ENCODE measurements at places on chromosomes 7 and 10. TPM values are rescaled to one million over a fixed set of nuclear protein-coding genes. Genes with fewer than 3 reads are reported as not detected.

DNA sequence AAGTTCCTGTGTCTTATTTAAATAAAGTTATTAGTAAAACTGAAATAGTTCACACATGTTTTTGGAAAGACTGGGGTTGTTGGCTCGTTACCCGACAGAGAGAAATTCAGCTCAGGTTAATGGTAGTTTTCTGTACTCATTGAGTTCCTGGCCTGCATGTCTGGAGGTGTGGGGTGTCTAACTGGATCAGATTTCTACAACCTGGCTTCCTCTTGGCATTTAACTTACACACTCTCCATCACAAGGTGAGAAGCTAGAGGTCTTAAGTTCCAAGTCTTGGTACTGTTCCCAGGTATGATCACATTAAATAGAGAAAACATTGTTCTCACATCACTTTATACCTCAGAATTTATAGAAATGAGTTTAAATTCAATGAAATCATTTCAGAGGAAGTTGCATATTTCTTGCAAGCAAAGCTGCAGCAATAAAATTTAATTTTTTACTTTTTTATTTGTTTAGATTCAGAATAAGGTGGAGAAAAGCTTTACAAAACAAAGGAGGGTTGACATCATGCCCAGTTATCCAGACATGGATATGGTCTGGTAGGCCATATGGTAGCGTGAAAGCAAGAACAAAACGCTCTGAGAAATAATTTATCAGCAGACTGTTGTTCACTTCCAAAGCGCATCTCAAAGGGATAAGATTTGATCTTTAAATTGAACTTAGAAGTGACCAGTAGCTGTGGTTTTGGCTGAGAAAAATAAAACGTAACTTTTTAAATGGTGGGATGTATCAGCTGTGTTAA, 120.6 kb downstream of the GLCCI1 start:
- DNase-seq, result no peak

DNA sequence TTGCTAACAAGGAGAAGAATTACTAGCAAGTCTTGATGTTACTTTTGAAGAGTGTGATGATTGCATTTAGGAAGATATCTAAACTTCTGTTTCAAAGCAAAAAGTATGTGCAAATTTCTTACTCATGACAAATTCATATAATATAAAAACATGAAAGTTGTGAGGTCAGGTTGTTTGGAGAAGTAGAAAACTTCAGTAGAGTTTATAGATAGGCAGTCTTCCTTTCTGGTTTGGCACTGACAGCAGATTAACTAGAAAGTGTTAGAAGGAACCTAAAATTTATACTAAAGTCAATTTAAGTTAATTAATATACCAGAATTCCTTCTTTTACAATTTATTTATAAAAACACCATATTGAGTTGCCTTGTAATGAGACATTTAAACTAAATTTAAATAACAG, 16.9 kb downstream of the PTEN start:
- DNase-seq, result no peak

GRCh38 chr10:127299956-127300689, 103.7 kb upstream of the INSYN2A start:
- DNase-seq, result no peak

DNA sequence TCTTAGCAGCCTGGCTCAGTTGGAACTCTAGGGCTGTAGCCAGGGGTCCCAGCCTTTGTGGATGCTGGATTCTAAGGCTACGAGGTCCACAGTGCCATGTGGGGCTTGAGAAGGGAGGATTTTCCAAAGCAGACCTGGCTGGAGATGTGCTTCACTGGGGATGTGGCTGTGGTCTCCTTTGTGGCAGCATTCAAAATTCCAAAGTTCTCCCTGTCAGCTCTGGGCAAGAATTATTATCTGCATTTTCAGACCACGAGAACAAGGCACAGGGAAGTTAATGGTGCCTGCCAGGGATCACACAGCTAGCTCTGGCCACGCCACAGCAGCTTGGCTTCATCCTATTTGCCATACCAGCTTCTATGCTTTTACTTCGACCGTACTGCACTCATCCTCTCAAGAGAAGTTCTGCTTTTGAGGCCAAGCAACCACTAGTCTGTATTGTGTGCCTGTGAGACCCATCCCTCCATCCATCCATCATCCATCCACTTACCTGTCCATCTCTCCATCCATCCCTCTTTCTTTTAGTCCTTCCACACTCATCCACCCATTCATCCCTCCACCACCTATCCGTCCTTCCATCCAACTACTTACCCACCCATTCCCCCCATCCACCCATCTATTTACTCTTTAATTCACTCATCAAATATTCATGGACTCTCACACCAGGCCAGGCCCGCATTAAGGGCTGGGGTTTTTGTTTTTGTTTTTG, 71.5 kb downstream of the ZMIZ1 start:
- no peak for DNase-seq

DNA sequence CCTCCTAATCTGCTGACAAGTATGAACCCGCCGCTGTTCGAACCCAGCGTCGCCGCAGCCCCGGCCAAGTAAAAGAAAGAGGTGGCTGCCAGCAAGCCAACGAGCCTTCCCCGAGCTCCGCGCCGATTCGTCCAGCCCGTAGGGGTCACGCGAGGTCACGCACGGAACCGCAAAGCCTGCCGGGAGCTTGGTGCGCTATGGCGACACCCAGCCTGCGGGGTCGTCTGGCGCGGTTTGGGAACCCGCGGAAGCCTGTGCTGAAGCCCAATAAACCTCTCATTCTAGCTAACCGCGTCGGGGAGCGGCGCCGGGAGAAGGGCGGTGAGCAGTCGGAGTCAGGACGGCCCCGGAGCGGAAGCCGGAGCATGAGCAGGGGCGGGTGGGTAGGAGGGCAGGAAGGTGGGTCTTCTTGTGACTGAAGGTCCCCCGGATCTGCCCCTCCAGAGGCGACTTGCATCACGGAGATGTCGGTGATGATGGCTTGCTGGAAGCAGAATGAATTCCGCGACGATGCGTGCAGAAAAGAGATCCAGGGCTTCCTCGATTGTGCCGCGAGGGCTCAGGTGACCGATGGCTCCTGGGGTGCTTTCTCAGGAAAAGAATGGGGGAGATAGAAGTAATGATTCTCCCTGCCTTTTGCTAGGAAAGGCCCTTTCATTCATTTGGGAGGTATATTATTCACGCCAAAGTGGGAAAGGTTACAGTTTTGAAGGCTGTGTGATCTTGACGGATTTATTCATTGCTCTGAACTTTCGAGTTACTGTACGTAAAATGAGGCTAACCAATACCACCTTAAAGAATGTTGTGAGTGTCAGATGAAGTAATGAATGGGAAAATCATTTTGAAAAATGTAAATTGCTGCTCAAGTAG, at the start of gene CHCHD1:
Gene CHCHD1, plus strand, starts transcription at position 170 of the 870 bp plus-strand sequence. Its CDS starts 28 bp downstream, at position 198.
- no peak for DNase-seq

GRCh38 chr7:121187676-121188075, 141.1 kb upstream of the WNT16 start:
- DNase-seq, result no peak

- DNase-seq, result no peak
Observed at GRCh38 chr10:63324495-63324854, 141.3 kb downstream of the JMJD1C start.

GRCh38 chr7:37180828-37181549, 267.7 kb downstream of the ELMO1 start:
- no peak for DNase-seq

DNA sequence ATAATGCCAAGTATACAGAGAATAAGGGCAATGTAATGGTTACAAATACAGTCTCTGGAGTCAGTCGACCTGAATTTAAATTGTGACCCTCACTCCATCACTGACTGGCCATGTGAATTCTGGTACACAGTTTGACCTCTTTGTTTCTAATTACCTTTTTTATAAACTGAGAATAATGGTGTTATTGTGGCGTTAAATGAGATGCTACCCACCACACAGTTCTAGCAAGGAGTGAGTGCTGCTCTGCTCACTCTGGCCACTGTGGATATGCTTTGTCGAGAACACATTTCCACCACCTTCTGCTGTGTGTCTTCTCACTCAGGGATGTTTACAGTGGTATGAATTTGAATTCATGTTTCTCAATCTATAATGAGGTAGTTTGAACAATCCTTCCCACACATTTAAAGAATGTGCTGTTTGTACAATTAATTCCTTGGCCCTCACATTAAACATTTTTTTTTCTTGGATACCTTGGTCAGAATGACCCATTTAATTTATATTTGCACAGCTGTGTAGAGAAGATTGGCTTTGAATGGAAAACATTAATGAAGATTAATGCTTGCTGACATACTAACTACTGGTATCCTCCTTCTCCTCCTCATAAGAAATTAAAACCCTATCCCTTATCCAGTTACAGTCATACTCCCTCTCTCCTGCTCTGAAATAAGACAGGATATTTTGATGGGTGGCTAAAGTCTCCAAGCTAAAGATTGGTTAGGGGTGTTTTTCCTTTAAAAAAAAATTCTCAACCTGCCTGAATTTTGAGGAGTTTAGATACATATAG, 42.4 kb downstream of the PLCE1 start:
- DNase-seq, result no peak

DNA sequence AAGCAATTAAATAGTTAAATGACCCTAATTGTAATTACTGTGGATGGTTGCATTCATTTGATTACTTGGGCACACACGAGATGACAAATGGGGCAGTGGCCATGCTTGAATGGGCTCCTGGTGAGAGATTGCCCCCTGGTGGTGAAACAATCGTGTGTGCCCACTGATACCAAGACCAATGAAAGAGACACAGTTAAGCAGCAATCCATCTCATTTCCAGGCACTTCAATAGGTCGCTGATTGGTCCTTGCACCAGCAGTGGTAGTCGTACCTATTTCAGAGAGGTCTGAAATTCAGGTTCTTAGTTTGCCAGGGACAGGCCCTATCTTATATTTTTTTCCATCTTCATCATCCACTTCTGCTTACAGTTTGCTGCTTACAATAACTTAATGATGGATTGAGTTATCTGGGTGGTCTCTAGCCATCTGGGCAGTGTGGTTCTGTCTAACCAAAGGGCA, 8.3 kb downstream of the PCBD1 start:
- DNase-seq, result peak; percentile 72

- no peak for DNase-seq
Observed at GRCh38 chr7:11415101-11415500, 416.9 kb downstream of the THSD7A start.

Gene NUTM2A
- total RNA-seq, result 0.82 TPM
